ENCODE measurements at places on chromosomes 2 and 18.
A peak's percentile ranks its signal among the peaks of the same experiment; 100 is the strongest.

DNA sequence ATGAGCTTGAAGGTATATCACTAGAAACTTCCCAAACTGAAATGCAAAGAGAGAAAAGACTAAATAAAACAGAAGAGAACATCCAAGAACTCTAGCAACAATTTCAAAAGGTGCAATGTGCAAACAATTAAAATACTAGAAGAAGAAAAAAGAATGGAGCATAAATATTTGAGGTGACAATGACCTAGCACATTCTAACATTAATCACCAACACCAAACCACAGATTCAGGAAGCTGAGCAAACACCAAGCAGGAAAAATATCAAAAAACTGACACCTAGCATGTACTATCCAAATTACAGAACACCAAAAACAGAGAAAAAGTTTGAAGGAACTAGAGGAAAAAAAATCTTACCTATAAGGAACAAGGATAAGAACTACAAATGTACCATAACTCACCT lies 460.8 kb downstream of the IRS1 start:
- DNase-seq: no peak

GRCh38 chr2:20425884-20426283 lies 21.0 kb upstream of the RHOB start:
- DNase-seq: no peak

DNA sequence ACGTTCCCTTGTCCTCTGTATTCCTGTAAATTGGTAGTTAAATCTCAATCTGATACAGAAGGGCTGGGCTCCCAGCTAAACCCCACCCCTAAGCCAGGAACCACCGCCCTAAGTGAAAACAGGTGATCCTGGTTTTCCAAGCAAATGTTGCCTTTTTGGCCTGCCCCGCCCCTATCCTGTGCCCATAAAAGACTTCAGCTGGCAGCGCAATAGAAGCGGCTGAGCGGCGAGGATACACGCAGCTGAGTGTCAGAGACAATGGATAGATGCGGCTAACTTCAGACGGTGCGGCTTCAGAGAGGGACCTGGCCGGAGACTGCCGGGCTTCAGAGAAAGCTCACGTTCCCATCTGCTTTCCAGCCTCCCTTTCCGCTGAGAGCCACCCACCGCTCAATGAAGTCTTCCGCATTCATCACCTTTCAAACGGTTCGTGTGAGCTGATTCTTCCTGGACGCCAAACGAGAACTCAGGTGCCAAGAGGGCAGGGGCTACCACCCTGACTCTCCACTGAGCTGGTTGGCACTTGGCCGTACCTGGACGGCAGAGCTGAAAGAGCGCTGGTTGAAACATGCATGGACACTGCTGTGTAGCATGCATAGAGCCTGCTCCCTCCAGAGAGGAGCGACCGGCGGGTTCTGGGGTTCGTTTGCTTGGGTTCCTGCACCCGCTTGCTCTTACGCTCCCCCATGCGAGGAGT lies 49.5 kb upstream of the POLE4 start:
- no peak for DNase-seq

- no peak for DNase-seq
Measured at GRCh38 chr2:8320311-8321066, 361.4 kb upstream of the ID2 start.

- no peak for DNase-seq
Measured at GRCh38 chr2:88896971-88897370, 205.5 kb downstream of the RPIA start.

DNA sequence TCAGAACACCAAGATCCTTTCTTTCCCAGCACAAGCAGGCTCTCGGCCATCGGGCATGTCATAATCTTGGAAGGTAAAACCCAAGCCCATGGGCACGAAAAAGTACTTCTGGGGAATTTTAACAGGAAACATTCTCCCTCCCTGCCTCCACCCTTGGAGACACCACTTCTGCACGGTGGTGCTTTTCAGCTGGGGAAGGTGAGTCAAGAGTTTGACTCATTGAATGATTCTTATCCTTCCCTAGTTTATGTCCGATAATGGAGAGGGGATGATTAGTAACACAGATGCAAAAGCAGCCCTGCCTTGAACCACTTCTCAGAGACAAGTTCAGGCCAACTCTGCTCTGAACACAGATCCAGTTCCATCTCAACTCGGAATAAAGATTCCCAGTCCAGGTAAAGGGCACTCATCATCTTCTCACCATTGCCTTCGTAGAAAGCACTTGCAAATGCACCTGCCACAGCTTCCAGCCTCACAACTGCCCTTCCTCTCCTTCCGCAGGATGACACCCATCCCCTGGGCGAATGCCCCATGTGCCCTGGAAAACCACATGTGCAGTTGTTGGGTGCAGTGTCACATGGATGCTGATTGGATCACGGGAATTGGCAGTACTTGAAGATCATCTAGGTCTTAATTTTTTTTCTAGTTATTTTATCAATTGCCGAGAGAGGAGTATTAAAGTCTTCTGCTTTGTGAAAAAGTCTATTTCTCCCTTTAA lies 136.2 kb downstream of the PXDN start:
- no peak for DNase-seq

GRCh38 chr2:150050036-150050435 lies 437.4 kb downstream of the RND3 start:
- DNase-seq: no peak

DNA sequence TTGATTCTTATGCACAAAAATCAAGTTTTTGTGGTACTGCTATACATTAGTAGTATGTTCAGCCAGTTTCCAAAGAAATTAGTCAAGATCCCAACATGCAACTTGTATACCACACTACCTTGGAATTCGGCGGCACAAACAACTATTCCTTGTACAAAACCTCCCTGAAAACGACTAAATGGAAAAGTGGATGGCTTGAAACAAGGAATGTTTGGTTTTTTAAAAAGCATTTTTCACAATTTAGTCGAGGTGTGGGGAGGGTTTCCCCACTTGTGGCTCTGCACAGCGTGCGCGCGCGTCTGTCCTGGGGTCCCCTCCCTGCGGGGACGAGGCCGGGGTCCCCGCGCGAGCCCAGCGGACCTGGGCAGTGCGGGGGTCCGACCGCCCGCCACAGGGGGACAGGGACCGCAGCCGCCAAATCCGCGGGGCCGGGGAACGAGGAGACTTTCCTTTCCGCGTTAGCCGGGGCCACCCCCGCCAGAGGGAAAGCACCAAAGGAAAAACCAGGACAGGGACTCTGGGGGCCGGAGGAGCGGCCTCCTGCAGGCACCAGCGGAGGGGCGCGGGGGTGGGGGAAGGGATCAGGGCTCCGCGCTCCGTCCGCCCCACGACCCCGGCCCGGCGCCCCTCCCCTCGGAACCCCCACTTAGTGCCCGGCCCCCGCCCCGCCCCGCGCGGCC lies 534 bp upstream of the SOCS6 start:
- peak; percentile 44 for DNase-seq

DNA sequence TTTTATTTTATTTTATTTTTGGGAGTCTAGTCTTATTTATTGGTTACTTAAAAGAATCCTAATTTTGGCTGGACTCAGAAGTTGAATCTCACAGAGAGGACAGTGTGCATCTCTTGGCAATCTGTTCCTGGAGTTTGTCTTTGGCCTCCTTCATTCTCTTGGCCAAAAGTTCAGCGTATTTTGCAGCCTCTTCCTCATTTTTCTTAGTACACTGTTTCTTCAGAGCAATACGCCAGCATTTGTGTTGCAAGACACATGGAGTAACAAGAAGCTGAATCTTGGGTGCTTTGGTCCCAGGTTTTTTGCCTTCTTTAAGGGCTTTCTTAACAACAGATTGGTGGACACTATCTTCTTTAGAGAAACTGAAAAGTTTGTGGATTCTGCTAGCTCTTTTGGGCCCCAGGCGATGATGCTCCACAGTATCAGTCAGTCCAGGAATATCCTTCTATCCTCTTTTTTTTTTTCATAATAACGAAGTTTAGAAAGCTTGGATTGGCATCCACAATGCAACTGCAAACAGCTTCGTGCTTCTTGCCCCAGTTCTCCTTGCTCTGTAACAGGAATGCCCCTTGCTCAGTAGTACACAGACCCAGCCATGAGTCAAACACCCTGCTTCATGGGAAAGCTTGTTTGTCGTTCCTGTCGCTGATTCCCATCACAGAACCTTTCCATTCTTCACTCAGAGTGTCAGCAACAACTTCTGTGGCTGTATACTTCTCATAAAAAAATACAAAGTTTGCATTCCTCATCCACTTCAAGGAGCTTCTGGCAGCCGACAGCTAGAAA lies 34.8 kb upstream of the RFX8 start:
- no peak for DNase-seq

DNA sequence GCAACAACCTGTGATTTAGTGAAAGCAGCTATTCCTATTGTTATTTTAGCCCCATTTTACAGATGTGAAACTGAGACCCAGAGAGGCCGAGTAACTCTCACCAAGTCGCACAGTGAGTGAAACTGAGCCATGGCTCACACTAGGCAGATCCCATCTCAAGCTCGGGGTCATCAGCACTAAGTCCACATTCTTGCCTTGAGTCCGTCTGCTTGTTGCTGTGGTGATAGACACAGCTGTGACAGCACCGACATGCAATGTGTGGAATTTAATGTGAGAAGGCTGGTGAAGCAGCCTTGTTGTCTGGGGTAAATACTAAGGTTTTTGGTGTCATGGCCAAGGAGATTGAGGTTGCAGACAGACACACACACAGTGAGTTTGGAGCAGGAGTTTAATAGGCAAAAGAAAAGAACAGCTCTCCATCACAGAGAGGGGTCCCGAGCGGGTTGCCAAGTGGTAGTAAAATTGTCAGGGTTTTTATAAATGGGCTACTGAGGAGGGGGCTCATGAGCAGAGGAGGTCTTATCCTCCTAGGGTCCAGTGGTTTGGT lies 40.2 kb upstream of the GMCL1 start:
- DNase-seq: peak; percentile 95

DNA sequence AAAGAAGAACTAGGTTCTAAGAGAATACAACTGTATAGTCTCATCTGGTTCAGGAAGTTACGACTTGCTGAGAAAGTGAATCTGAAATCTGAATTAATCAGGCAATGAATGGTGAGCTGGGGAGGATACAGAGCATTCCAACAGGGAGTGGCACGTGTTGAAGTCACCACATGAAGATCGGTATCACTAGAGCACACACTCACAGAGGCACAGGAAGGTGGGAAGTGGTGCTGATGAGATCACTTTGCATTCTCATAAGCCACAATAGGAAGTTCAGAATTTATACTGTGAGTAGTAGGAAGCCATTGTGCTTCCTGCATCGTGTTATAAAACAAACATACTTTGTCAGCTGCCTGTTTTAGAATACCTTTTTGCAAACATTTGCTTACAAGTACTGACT lies 615.0 kb upstream of the DDX18 start:
- no peak for DNase-seq

DNA sequence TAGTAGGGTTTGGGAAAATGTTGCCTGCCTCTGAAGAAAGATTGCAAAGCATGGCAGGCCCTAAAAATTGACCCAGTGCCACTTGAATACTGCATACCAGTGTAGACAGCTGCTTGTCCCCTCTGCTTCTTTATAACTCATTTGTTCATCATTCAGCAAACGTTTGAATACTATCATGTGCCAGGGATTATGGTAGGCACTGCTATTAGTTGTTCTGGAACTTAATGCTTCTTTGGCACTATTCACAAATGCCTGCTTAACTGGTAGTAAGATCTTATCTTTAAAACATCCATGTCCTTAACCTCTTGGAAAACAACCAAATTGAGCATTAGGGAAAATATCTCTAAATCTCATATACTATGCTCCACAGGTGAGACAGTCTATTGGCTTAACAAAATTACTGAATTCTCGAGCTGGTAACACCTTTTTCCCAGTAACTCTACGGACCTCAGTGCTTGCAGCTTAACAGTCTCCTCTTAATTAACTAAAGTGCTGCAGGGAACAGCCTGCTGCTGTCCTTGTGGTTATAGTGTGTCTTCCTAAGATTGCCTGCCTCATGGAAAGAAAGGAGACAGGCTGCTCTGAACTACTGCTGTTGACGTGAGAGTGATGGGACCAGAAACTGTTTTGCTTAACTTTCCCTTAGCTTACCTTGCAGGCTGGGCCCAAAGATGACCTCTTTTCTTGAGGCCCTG lies 93.2 kb downstream of the MIB1 start:
- no peak for DNase-seq

DNA sequence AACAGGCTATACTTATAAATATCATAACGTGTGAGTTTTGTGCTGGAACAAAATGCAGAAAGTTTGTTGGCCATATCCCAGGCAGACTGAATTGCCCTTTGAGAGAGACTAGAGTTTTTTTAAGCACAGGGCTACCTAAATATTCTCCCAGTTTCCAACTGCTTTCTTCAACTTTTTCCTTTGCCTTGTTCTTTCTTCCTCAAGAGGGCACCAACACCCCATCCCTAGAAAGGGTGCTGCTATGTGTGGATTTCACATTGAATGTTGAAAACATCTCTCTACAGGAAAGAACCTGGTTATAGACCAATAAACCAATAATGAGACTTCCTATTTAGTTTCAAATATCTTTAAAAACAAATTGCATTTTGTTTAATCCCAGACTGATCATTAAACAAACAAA lies 87.9 kb downstream of the ICOS start:
- DNase-seq: peak; percentile 35

DNA sequence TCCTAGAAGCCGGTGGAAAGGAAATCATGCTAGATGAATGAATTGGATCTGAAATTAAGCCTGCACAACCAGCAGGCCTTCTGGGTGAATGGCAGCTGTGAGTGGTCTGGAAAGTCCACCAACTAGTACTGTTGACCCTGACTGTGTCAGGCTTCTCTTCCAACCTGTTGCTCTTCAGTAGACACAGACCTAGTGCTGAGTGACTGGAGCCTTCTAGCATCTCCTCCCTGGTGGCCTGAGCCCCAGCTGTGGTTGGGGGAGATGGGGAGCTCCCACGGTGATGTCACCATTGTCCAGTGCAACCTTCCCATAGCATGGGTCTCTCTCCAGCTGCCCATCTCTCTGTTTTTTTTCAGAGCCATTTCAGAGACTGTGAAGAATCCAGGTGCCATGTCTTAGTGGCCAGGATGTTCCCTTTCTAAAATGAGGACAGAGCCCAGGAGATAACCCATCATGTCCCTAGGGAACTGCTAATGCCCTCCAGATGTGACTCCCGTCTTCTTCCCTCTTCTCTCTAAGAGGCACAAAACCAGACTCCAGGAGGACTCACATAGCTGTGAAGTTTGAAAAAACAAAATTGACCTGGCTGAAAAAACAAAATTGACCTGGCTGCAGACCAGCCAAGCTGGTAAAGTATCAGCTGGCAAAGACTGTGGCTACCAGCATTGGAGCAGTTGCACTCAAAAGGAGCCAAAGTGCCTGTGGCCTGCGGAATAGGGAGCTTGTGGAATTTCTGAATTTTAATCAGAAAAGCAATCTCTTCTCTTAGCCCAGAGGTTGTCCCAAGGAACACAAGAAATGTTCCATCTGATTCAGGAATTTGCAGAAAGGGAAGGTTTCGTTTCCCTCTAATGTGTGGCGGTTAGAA lies 67.4 kb upstream of the RPL31 start:
- DNase-seq: no peak

GRCh38 chr2:158667586-158667985 lies 127.5 kb upstream of the DAPL1 start:
- DNase-seq: peak; percentile 69

Data from astrocyte of the spinal cord (primary cell).